Stimulated activated CD4-positive, alpha-beta T cell treated with anti-CD3 and anti-CD28 coated beads, Interleukin-15, amount 100 ng/mL, for 1 hour (primary cell): ENCODE measurements at places on chromosomes 13 and 19.

DNA sequence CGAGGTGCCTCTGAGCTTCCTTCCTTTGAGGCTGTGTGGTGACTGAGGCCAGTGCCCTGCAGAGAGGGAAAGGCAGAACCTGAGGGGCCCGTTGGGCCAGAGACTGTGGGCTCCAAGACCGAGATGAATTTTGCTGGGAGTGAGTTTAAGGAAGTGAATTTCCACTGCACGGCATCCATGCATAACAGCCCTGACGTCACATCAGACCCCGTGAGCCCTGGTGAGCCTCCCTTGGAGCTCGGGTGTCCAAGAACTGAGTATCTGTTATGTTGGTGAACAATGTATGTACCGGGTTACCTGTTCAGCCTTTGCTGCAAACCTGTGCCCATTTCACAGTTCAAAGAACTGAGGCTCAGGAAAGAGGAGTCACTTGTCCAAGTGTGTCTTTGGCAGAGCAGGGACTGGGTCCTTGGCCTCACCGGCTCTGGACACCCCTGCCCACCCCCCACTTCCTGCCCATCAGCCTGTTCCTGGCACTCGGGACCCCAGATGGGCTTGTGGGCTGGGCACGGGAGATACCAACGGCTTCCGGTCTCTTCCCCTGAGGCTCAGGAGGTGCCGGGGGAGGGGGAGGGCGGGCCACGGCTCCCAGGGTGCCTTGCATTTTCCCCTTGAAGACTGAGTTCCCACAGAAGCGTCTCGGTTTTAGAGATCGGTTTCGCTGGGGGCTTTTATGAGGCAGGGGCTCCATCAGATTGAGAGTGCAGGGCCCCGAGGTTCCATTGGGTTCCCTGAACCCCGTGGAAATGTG is 33.7 kb downstream of the NFILZ start:
- DNase-seq = no peak

DNA sequence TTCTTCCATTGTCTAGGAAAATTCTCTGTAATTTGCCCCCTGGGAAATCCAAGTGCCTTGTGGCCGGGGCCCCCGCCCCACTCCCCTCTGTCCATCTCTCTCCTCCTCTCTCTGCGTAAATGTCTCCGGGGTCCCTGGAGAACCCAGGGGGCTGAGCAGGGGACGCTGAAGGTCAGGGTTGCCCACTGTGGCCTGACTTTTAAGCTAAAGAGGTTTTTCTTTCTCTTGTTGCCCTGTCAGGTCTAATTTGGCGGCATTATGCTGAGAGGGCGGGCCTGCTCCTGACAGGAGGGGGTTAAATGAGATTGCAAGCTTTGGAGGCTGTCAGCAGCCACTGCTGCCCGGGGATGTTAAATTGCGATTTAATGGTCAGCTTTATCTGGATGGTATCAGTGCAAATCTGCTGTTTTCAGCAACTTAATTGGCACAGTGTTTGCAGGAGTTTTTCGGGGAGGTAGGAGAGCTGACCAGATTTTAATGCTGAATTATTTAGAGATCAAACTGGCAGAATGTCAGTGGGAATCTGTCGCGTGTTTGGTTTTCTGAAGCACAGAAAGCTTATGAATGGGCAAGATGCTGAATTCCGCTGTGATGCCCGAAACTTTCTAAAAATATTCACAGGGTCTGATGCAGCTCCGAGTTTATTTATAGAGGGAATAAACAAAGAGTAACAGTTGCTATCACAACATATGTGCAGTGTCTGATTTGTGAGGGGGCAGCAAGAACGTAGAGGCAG is 93.2 kb upstream of the SOX1 start:
- no peak for DNase-seq

DNA sequence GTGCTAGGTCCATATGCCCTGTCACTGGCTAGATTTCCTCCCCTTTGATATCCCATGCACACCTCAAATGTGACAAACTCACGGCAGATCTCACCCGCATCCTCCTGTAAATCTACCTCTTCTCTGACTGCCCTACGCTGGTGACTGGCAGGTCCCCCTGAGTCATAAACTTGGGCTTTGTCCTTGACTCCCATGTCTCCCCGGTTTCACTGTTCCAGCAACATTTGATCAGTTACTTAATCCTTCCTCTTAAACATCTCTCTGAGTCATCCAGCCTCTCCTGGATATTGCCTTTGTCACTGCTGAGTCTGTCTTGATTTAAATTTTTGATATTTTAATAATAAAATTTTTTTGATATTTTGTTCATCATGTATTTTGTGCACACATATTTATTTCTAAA is 26.5 kb downstream of the FAM216B start:
- DNase-seq = no peak

DNA sequence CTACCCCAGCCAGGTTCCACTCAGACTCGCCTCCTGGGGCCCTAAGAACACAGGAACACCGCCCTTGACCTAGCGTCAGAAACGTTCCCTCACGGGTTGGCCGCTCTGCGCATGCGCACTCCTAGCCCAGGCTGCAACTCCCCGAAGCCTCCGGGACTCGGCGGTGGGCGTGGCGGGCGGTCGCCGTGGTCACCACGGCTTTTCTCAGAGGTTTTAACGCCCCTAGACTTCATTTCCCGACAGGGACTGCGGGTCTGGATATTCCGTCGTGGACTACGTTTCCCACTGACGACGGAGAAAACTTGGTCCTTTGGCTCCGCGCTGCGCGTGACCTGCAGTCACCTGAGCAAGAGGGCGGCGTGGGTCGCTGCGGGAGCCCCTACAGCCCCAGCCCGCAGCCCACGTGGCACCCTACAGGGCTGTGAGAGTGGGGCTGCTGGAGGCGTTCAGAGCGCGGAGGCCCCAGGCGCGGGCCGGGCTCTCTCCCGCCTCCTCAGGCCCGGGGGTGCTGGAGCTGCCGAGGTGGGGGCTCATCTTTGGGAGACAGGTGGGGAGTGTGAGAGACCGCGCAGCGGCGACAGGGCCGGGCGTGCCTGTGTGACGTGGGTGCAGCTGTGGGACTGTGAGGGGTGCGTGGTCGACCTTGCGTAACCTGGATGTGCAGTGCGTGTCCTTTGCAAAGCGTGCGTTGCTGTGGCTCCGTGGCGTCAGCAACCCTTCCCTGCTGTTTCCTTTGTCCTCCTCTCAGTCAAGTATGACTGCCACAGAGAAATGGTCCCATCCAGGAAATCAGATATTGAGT is 38.0 kb upstream of the ZNF573 start:
- peak; percentile 6 for DNase-seq

DNA sequence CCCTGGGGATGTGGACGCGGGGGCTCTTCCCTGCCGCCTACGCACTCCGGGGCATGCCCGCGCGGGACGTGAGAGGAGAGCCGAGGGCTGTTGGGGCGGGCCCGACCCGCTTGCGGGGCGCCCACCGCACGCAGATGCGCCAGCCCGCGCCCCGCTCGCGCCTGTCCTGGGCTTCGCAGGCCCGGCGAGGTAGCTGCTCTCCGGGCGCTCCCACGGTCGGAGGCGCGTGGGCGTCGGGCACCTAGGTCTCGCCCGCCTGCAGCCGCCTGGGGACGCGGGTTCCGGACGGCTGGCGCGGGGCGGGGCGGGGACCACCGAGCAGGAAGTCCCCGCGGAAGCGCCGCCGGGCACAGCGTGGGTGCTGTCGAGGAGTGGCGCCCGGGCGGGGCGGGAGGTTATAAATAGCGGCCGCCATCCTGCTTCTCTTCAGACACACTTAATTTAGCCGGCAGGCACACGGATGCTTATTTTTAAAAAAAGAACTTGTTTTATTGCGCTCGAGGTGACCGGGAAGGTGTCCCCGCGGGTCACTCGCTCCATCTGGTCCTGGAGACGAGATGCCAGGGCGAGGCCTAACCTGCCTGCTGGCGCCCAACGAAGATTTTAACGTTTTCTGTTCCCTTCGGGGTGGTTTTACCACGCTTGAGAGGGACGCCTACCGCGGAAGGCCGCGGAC is 561 bp upstream of the GJA3 start:
- DNase-seq = no peak

- no peak for DNase-seq
Observed at GRCh38 chr13:100291624-100292023, 202.7 kb downstream of the PCCA start.

GRCh38 chr13:57832187-57832586 is 200.6 kb downstream of the PCDH17 start:
- no peak for DNase-seq

- no peak for DNase-seq
Observed at GRCh38 chr13:21846605-21847004, 175.7 kb downstream of the FGF9 start.

- DNase-seq = no peak
Observed at GRCh38 chr19:49421039-49421877, 2.0 kb downstream of the PTH2 start.

- DNase-seq = no peak
Observed at GRCh38 chr13:42997381-42997780, 5.3 kb upstream of the EPSTI1 start.

- no peak for DNase-seq
Observed at GRCh38 chr19:38556521-38557174, 61.1 kb downstream of the MAP4K1 start.

DNA sequence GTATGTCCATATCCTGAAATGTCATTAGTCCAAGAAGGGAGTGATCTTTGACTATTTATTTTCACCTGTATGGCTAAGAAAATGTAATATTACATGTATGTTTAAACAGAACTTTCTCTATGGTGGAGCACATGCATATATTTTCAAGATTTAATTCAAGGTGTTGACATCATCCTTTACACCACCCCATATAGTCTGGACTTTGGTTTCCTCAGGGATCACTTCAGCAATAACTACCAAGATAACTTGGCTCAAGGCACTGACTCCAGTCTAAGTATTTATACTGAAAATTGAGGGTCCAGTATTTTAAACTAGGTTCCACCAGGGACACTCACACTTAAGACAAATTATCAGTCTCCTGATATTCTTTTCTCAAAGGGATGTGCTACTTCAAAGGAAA is 660.6 kb downstream of the EFNB2 start:
- no peak for DNase-seq

- no peak for DNase-seq
Observed at GRCh38 chr13:100438059-100438788, 150.4 kb downstream of the GGACT start.

- DNase-seq = no peak
Observed at GRCh38 chr19:8537099-8537498, 23.1 kb upstream of the ZNF414 start.

GRCh38 chr13:93964146-93964512 is 515.4 kb downstream of the DCT start:
- DNase-seq = no peak

GRCh38 chr19:41799444-41800000 is 3.1 kb downstream of the CEACAM3 start:
- DNase-seq = no peak

- DNase-seq = no peak
Observed at GRCh38 chr19:31784671-31785101, 435.4 kb upstream of the TSHZ3 start.

DNA sequence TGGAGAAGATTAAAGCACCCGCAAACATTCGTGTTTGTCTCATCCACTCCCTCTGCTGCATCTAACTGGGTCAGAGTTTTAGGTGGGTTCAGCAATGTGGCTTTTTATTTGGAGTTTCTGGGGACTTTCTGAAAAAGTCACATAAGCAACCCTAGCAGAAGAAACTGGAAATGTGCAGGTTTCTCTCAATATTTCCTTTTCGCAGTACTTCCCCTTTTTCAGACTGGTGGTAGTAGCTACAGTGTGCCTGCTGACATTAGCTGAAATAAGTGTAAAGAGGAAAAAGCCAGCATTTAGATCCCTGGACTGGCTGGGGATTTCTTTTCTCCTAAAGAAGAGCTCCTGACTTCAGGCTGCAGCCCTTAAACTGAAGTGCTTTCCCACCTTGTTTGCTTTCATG is 15.9 kb upstream of the OLFM4 start:
- no peak for DNase-seq

- peak; percentile 50 for DNase-seq
Observed at GRCh38 chr13:99176309-99177276, 24.1 kb upstream of the UBAC2 start.

- DNase-seq = no peak
Observed at GRCh38 chr19:36113894-36114720, 568 bp downstream of the POLR2I start.

GRCh38 chr13:69300131-69300530 is 807.5 kb upstream of the ATXN8OS start:
- DNase-seq = no peak

- no peak for DNase-seq
Observed at GRCh38 chr19:41377977-41378709, 1.8 kb downstream of the TMEM91 start.

GRCh38 chr19:3140667-3141038 is 4.8 kb downstream of the GNA15 start:
- DNase-seq = no peak

DNA sequence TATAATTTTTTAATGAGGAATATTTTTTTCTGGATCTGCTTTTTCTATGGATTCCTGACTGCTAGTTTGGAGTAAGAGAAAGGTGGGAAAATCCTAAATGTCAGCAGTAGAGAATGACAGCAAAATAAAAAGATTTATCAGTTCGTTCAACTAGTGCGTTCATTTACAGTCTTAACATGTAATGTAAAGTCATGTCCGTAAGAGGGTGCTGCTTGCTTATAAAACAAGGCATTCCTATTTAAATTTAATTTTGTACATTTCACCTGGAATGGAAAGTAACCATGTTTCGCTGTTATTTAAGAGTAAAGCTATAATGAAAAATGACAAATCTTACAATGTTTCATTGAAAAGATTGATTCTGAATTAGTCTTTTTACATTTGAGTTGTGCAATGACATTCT is 76.6 kb downstream of the ZMYM2 start:
- no peak for DNase-seq

GRCh38 chr19:6038634-6039405 is 60.9 kb upstream of the RANBP3 start:
- no peak for DNase-seq

GRCh38 chr13:50626101-50626547 is 217.4 kb downstream of the DLEU7 start:
- no peak for DNase-seq

DNA sequence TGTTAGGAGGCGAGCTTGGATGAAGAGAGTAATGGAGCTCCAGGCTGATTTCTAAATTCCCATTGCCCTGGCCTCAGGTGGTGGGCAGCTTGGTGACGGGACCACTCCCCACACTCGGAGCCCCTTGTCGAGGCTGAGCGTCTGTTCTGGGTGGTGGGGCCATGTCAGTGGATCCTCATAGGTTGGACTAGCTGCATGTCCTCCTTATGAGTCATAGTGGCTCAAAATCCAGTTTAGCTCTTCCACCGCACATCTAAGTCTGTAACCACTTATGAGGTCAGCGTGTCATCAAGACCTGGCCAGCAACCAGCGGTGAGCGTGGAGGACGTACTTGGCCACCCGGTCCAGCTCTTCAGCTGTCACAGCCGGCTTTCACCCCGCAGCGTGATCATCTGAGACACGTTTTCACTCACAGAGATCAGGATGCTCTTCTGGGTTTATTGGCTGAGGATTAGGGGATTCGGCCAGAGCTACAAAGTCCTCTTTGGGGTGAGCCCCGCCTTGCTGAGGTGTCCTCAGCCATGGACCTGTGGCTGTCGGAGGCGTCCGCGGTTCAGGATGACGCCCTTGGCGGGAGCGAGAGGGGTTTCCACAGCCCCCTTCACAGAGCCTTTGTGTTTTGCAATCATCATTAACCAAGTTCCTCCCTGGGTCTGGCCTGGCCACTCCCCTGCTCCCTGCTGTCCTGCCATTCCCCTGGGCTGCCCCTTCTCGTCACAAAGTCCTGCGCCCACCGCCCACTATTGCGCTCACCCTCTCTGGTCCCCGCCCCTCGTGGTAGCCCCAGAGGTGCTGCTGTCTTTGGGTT is 41.9 kb downstream of the ADPRHL1 start:
- DNase-seq = no peak
